ENCODE measurements at places on chromosomes 5 and 9.

DNA sequence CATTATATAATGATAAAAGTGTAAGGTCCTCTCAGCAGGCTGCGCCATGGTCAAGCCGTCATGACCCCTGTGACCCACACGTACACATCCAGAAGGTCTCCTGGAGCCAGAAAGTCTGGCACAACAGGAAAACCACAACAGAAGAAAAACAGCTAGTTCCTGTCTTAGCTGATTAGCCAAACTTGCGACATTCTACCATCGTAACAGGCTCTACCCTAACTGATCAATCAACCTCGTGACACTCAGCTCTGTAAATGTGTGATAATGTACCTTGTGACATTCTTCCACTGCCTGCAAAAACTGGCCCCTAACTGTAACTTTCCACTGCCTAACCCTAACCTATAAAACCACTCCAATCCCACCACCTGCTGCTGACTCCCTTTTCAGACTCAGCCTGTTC, 316.4 kb upstream of the TUSC1 start:
- DNase-seq = no peak

GRCh38 chr5:112968411-112969106, 8.0 kb upstream of the DCP2 start:
- no peak for DNase-seq

DNA sequence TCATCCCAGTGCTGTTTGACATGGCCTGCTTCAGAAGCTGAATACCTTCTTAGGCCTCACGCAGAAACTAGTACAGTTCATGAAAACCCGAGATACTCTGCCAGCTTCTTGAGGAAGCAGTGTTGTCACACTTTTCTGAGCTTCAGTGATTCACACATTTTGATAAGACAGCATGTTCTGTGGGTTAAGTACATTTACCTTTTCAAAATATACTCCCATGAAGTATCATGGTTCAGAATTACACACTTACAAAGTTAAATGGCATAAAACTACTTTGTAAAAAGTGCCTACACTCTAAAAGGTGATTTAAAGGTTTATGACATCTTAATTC, 56.9 kb downstream of the VCAN start:
- no peak for DNase-seq

- DNase-seq = peak; percentile 60
Measured at GRCh38 chr9:18075253-18075952, 398.6 kb upstream of the ADAMTSL1 start.

DNA sequence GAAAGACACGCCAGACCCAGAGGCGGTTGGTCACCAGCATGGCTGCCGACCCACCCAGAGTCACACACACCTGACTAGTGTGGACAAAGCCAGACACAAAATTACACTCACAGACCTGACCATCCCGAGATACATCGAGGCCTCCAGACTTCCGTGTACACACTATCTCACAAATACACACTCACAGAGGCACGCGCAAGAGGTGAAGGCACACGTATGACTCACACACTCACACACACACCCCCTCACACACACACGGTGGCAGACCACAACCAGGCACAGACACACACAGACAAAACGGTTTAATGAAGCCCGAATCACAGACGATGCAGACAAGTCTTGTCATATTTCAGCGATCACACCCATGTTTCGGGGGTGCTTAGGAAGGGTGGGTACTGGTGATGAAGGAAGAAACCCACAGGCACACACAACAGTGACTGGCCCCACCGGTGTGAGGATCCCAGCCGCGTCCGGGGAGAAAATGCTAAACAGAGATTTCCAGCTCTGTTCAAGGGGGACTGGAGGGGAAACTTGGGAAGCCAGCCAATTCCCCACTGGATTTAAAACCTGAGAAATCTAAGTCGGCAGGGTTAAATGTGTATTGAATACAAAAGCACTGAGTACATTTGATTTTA, 51.3 kb downstream of the CRB2 start:
- no peak for DNase-seq

GRCh38 chr9:69388596-69388995, 63.6 kb downstream of the ENTREP1 start:
- DNase-seq = no peak

GRCh38 chr5:4758996-4759395, 381.1 kb upstream of the ADAMTS16 start:
- no peak for DNase-seq
